ENCODE measurements at places on chromosomes 1 and 21.
A peak's percentile ranks its signal among the peaks of the same experiment; 100 is the strongest.

DNA sequence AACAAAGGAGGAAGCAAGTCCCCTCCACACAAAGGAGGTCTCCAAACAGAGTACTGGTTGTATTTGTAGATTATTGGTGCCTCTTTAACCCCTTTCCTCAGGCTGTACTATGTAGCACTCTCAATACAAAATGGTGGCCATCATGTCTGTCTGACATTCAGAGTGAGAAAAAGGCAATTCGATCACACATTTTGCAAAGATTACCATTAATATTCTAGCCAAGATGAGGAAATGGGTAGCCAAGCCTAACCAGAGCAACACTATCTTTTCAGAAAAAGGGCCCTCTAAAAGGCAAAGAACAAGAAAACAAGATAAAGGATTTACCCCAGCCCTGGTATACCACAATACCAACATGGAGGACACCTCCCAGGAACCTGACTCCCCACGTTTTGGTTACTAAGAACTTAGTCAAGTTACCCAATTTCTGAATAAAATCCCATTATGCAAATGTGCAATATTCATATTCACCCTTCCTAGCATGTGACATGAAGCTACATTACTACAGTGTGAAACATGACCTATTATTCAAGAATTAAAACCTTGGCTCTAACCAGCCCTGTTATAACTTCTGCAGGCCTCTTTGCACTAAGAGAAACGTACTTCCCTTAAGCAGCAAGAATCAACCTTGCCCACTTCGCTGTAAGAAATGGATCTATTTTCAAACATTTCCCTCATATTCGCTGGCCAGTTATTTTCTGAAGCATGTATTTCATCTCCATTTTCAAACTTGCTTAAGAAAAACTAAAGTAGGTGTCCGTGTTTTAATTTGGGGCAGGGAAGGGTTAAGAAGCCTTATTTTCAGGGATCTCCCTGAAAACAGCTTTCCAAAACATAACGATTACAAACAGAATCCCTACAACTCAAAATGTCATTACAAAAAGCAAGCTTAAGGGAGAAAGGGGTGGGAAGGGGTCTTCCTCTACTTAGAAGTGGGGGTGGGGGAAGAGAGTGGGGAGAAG lies 2.1 kb downstream of the KDM5B start:
- peak; percentile 45 for DNase-seq

DNA sequence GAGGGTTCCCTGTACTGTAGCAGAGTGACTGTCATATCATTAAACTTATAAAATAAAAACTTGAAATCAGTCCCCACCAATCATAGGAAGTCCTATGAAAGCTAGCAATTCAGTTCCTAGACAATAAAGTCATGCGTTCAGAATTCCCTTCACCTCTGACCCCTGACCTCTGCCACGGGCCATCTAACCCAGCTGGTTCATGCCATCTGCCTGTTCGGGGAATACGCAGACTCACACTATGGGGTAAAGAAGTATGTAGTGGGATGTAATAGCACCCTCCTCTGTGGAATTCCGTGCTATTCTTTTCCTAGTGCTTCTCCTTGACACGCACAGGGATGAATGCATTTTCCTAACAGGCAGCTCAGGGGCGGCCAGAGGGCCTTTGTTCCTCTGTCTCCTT lies 2.1 kb downstream of the GSTM4 start:
- DNase-seq = no peak

DNA sequence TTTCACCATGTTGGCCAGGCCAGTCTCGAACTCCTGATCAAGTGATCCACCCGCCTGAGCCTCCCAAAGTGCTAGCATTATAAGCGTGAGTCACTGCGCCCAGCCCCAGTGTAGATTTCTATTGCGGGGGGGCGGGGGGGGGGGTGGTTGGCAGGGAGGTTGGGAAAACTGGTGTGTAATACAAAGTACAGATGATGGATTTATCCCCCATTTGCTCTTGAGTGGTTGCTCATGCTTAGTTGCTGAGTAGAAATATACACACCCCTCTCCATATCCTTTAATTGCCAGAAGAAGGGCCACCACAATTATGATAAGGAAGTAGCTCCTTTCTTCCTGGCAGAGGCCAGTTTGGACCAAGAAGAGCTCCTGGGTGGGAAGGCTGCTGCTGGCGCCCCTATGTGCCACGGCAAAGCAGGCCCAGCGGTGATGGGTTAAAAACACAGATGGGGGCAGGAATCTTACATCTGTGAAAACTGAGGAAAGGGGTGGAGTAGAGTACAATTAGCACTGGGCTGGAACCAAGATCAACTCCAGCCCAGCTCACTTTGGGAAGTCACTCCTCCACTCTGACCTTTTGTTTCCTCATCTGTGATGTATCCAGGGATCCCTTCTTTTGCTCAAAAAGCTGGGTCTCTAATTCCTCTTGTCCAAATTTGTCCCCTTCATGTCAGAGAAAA lies 55.2 kb downstream of the MRPL37 start:
- DNase-seq = no peak

GRCh38 chr1:33500547-33500946 lies 28.1 kb downstream of the ZSCAN20 start:
- no peak for DNase-seq

DNA sequence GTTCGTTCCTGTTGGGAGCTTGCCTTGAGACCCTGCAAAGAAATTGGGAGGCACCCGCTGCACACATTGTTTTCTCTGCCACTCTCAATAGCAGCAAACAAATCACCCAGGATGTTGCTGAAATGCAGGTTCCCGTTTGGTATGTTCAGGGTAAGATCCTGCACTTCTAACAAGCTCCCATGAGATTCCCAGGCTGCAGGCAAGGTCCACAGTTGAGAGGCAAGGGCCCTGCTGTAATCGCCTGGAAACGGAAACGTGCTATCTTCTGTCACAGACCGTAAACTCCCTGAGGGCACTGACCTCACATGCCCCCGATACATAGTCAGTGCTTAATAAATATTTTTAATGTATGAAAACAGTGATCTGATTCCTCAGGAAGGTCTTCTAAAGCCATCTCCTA lies 37.8 kb downstream of the XCL1 start:
- no peak for DNase-seq

DNA sequence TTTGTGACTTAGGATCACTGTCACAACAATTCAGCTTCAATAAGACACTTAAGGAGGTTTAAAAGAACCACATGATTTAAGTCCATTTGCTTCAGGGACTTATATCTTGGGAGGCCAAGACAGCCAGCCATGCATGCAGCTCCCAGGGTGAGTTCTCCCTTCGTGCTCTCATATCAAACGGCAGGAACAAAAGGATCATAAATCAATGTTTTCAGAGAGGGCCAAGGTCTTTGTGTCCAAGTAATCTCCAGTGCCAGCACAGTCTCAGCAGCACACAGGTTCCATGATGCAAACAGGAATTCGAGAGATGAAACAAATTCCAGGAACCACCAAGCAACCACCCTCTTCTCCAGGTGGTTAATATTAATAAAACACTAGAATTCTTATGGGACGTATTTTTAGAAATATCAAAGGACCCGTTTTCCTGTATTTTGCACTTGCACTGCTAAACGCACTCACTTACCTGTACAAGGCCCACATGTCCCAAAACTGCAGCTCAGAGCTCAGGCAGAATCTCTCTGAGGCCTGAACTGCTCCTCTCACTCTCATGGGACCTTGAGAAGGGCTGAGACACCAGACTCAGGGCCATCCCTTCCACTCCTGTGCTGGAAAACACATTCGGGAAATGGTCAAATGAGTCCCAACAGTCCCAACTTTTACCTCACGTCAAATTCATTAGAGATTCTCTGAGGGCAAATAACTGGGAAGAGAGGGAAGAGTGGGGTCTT lies 100.0 kb upstream of the RAB4A start:
- DNase-seq = no peak

DNA sequence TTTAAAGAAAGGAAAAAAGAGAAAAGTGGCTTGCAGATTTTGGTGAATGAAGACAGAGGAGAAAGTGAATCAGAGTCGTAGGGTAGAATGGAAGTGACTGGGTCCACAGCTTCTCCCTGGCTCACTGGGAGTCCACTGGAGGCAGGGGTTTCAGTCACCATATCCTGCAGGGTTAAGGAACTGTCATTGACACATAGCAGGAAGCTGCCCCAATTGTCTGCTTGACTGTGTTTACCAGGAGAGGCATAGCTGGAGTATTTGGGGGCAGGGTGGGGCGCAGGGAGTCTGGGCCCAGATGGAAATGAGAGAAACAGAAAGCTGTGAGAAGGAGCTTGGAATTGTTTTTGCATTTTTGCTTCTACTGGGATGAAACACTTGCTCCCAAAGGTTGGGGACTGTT lies 228.8 kb upstream of the CSF3R start:
- DNase-seq = no peak

DNA sequence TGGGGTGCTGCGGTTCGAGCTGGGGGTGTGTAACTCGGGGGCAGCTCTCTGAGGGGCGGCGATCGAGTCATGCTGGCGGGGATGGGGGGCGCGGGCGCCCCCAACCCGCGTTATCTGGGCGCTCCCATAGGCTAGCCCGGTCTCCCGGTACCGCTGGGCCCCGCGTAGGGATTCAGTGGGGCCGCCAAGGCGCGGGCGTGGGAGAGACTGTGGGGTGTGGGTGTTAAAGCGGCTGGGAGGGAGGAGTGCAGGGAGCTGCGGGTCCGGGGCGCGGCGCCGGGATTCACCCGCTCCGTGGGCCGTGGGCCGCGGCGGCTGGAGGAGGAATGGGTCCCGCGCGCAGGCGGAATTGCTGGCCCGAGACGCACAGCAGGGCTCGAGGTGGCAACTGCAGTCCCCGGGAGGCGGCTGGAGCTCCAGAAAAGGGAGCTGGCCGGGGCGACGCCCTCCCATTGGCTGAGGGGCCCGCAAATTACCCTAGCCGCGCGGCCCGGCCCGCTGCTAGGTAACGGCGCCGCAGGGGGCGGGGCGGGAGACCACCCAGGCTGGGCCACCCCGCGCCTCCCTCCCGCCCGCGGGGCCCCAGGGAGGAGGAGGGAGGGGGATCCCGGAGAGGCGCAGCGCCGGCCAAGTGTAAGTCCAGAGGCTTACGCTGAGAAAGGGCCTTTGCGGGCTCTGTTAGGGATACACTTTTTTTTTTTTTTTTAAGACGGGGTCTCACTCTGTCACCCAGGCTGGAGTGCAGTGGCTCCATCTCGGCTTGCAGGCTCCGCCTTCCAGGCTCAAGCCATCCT lies at the start of gene PTCH2:
Gene PTCH2, minus strand, starts transcription at position 392 of the 794 bp plus-strand sequence. Its CDS starts 321 bp downstream, at position 71.
- DNase-seq = no peak

DNA sequence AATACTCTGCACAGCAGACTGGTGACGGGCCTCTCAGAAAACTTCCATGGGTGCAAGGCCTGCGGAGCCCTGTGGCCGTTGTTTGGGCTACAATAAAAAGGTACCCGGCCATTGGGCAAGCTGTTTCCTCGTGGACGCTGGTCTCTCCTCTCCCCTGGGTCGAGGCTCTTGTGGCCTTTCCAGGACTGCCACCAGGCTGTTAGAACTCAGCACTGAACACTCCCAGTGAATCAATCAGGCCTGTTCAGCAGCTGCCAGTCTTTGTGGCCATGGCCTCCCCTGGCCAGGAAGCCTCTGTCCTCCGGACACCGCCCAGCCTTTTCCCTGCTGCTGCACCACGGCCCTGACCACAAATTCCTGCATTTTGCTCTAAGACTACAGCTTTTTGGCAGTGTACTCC lies 33.0 kb upstream of the ACTRT2 start:
- DNase-seq = no peak

DNA sequence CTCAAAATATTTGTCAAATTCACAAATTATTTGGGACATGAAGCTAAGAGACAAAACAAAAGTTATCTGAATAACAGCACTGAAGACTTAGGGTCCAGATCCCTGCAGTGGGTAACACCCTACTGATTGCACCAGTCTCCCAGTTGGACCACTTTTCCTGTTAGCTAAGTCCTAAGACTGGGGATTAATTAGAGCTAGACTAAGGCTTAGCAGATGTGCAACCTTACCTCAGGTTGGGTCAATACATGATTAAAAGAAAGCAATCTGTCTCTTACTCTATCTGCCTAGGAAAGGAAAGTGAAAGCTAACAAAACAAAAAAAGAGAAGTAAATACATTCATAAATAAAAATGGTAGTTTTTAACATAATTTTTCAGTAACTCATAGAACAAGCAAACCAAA lies 737.2 kb upstream of the CHRM3 start:
- DNase-seq = no peak

GRCh38 chr21:17577701-17578100 lies 35.0 kb downstream of the BTG3 start:
- DNase-seq = no peak

GRCh38 chr1:230728710-230729392 lies 14.9 kb upstream of the AGT start:
- DNase-seq = no peak

- no peak for DNase-seq
These were observed 31.9 kb upstream of the SLC19A2 start for GRCh38 chr1:169517558-169518186.

GRCh38 chr1:169495046-169495775 lies 9.5 kb upstream of the SLC19A2 start:
- peak; percentile 14 for DNase-seq

GRCh38 chr1:145845514-145846161 lies at the start of gene NUDT17:
Gene NUDT17 (plus strand): TSS chr1:145845630. CDS start chr1:145845641, 11 bp downstream.
- DNase-seq = peak; percentile 83

DNA sequence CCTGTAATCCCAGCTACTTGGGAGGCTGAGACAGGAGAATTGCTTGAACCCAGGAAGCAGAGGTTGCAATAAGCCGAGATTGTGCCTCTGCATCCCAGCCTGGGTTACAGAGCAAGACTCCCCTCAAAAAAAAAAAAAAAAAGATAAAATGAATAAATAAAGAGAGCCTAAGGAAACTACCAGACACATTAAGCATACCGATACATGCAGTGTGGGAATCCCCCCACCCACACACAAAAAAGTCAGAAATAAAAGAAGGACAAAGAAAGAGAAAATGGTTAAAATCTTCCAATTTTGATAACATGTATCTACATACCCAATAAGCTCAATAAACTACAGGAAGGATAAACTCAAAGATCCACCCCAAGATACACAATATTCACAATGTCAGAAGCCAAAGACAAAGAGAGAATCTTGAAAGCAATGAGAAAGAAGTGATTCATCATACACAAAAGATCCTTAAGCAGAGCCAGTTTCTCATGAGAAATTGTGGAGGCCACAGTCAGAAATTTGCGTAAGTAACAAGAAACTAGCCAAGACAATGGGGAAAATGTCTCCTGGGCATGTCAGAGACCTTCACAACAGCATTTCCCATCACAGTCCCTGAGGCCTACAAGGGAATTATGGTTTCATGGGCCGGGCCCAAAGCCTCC lies 1197.0 kb downstream of the AMY1C start:
- no peak for DNase-seq

GRCh38 chr1:101238681-101239094 lies 1.9 kb downstream of the S1PR1 start:
- peak; percentile 95 for DNase-seq

GRCh38 chr1:107523061-107523460 lies 382.2 kb downstream of the NTNG1 start:
- no peak for DNase-seq

- DNase-seq = no peak
These were observed 34.0 kb downstream of the TBCE start for GRCh38 chr1:235401251-235401650.

DNA sequence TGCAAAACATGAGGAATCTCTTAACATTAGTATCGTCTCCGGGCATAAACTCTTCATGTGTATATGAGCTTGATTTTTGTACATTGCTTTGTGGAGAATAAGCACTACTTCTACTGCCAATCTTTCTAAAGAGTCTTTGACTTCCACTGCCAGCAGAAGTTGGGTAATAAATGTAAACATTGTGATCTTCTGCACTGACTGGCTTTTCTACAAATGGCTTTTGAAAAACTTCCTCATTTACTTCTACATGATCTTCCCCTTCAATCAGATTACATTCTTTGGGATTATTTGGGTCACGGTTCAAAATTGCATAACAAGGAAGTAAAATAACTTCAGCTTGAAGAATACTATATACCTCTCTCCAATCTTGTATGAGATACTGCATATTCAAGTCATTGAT lies 30.4 kb upstream of the SLC44A5 start:
- no peak for DNase-seq

- DNase-seq = no peak
These were observed 34.9 kb upstream of the ARHGEF16 start for GRCh38 chr1:3419415-3420204.
